ENCODE measurements at places on chromosomes 11 and 22. TPM values are rescaled to one million over a fixed set of nuclear protein-coding genes. Genes with fewer than 3 reads are reported as not detected.

Gene APOBEC3A
- not detected for total RNA-seq

Gene ISX
- not detected for total RNA-seq

Gene BATF2
- total RNA-seq = 0.18 TPM

Gene ANKK1
- total RNA-seq = 0.32 TPM

Gene CASP5
- not detected for total RNA-seq

Gene DRD4
- total RNA-seq = not detected

Gene C11orf87
- total RNA-seq = not detected

Gene BET1L
- total RNA-seq = 16.8 TPM

Gene TMPRSS5
- total RNA-seq = not detected

Gene CRYBB2
- not detected for total RNA-seq

DNA sequence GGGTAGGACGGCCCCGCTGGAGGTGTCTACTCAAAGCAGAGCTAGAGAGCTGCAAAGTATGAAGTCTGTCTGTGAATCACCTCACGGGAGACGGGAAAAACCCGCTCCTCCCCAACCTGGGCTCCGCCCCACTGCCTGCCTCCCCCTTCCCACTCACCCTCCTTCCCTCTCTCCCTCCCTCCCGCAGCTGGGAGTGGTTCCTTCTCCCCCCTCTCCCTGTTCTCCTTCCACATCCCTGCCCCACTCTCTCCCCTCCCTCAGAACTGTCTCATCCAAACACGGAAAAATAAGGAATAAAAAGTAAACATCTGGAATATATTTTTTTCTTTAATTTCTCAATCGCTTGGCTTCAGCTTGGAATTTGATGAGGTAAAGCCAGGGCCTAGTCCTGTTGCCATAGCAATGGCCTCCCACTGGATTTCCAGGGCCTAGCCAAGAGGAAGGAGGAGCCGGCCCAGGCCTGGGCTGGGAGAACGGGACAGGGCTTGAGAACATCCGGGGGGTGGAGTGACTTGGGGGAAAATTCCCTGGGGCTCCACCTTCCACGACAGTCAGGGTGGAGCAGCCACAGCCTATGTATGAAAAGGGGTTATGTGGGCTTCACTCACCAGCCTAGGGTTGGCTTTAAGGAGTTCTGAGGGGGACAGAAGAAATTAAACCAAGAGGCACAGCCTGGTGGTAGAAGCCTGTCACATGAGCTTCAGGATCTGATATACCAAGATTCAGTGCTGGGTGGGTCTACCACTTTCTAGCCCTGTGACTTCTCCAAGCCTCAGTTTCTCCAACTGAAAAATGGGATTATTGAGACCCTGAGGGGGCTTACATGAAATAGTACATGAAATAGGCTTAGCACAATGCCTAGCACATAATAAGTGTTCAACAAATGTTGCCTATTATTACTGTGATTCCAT lies 2.2 kb downstream of the TNKS1BP1 start:
- H3K36me3 ChIP-seq = peaks cover 4% of the 10 kb centered on the region
- no peak for DNase-seq
- H3K4me3 ChIP-seq = no peak overlapping the region
- H3K27ac ChIP-seq = no peak overlapping the region

DNA sequence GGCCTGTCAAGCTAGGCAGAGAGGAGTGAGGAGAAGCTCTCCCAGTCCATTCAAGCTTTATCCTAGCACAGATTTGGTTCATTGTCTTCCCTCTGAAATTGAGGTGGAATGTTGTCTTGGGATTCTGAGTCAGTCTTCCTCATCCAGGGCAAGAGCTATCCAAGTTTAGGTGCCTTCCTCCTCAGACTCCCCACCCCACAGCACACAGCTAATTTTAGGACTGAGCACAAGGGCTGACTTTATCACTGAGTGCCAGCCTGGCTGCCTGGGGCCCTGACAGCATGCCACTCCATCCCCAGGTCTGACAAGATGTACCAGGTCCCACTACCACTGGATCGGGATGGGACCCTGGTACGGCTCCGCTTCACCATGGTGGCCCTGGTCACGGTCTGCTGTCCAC lies 2.6 kb downstream of the PGAP2 start:
- H3K27ac ChIP-seq = no peak overlapping the region
- H3K4me1 ChIP-seq = peaks cover 20% of the 10 kb centered on the region
- DNase-seq = no peak
- H3K36me3 ChIP-seq = no peaks in the 10 kb centered on the region
- H3K4me3 ChIP-seq = no peak overlapping the region
- no peaks in the 10 kb centered on the region for H3K27me3 ChIP-seq

DNA sequence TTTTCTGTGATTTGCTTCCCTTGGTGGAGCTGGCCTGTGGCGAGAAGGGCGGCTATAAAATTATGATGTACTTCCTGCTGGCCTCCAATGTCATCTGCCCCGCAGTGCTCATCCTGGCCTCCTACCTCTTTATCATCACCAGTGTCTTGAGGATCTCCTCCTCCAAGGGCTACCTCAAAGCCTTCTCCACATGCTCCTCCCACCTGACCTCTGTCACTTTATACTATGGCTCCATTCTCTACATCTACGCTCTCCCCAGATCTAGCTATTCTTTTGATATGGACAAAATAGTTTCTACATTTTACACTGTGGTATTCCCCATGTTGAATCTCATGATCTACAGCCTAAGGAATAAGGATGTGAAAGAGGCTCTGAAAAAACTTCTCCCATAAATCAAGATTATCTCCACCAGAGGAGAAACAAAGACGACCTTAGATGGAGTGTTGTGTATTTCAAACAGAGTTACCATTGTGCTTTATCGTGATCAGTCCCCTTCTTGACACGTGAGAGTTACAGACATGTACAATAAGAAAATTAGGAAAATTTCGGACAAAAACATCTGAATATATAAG lies 2.1 kb downstream of the OR9G1 start:
- H3K4me3 ChIP-seq = no peak overlapping the region
- H3K27ac ChIP-seq = no peak overlapping the region
- DNase-seq = no peak
- H3K4me1 ChIP-seq = no peaks in the 10 kb centered on the region
- H3K27me3 ChIP-seq = no peaks in the 10 kb centered on the region
- no peaks in the 10 kb centered on the region for H3K36me3 ChIP-seq

GRCh38 chr11:34431979-34432378 lies 6.8 kb upstream of the CAT start:
- H3K4me3 ChIP-seq = no peak overlapping the region
- no peaks in the 10 kb centered on the region for H3K27me3 ChIP-seq
- H3K27ac ChIP-seq = no peak overlapping the region
- no peaks in the 10 kb centered on the region for H3K36me3 ChIP-seq
- DNase-seq = no peak

- H3K4me3 ChIP-seq = no peak overlapping the region
- no peaks in the 10 kb centered on the region for H3K4me1 ChIP-seq
- DNase-seq = no peak
- no peak overlapping the region for H3K27ac ChIP-seq
- H3K27me3 ChIP-seq = no peaks in the 10 kb centered on the region
Observed at GRCh38 chr11:21908211-21908610, 284.7 kb upstream of the ANO5 start.

DNA sequence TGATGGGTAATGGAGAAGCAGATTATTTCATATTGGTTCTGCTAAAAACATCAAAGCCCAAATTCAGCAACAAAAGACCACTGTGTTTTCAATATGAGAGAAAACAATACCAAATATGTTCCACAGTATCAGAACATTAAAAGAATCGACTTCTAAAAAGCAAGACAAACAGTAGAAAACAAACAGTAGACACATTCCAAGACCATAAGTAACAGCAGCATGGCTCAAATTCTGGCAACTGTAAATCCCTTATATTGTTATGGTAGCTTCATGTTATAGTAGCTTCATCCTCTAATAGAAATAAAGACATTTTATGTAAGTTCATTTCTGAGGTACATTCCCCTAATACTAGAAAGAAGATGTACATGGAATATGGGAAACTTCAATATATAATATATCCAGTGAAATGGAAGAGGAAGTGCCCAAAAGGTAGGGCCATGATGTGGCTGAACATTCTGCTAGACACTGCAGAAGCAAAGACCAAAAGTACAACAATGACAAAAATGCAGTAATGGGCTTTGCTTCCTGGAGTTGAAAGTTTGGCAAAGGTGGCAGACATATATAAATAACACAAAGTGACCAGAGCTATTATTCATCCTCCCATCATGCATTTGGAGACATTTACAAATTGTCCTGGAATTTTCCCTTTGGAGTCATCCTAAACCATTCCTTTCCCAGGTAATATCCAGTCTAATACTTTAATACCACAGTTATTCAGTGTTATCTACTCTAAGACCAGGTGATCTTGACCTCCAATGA lies 299.9 kb downstream of the DCDC1 start:
- no peaks in the 10 kb centered on the region for H3K4me1 ChIP-seq
- no peaks in the 10 kb centered on the region for H3K36me3 ChIP-seq
- H3K4me3 ChIP-seq = no peak overlapping the region
- H3K27ac ChIP-seq = no peak overlapping the region
- no peaks in the 10 kb centered on the region for H3K27me3 ChIP-seq

DNA sequence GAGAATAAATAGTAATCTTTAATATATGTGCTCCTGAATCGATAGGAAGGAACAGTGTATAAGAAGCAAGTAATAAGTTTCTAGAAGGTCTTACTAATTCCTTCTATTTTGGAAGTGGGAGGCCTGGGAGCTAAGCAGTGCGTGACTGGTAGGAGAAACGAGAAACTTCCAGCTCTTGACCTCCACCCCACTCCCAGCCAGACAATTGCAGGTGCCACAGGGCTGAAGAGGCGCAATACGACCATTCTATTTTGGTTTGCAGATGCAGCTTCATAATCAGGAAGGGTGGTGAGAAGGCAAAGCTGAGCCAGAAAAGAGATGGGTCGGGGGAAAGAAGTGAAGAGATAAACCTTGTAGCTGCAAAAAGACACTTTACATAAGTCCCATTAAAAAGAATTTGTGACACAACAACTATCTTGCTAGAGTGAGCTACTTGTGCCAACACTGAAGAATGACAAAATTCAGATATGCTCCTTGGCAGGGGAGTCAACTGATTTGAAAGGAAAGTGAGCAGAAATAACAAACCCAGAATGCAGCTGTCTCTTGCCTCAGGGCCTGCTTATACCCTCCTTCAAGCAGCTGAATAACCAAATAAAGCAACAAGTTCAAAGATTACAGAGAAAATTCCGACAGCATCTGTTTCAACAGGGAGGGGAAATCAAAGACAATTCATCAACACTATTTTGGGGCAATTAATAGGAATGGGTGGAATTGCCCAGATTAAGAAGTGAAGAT lies 35.1 kb downstream of the GRIA4 start:
- H3K27me3 ChIP-seq = no peaks in the 10 kb centered on the region
- no peak overlapping the region for H3K27ac ChIP-seq
- no peak for DNase-seq
- no peak overlapping the region for H3K4me3 ChIP-seq
- no peaks in the 10 kb centered on the region for H3K36me3 ChIP-seq

- no peaks in the 10 kb centered on the region for H3K36me3 ChIP-seq
- DNase-seq = no peak
Observed at GRCh38 chr11:10327254-10327653, 22.4 kb downstream of the ADM start.

GRCh38 chr22:17589810-17590375 lies 26.6 kb downstream of the SLC25A18 start:
- no peaks in the 10 kb centered on the region for H3K27me3 ChIP-seq
- peaks cover 6% of the 10 kb centered on the region for H3K36me3 ChIP-seq
- no peak overlapping the region for H3K4me3 ChIP-seq
- H3K4me1 ChIP-seq = peaks cover 9% of the 10 kb centered on the region
- DNase-seq = no peak

GRCh38 chr11:87137711-87138110 lies 100.0 kb downstream of the TMEM135 start:
- no peak overlapping the region for H3K27ac ChIP-seq
- H3K36me3 ChIP-seq = peaks cover 44% of the 10 kb centered on the region
- peaks cover 14% of the 10 kb centered on the region for H3K4me1 ChIP-seq
- H3K27me3 ChIP-seq = no peaks in the 10 kb centered on the region
- no peak overlapping the region for H3K4me3 ChIP-seq
- no peak for DNase-seq

DNA sequence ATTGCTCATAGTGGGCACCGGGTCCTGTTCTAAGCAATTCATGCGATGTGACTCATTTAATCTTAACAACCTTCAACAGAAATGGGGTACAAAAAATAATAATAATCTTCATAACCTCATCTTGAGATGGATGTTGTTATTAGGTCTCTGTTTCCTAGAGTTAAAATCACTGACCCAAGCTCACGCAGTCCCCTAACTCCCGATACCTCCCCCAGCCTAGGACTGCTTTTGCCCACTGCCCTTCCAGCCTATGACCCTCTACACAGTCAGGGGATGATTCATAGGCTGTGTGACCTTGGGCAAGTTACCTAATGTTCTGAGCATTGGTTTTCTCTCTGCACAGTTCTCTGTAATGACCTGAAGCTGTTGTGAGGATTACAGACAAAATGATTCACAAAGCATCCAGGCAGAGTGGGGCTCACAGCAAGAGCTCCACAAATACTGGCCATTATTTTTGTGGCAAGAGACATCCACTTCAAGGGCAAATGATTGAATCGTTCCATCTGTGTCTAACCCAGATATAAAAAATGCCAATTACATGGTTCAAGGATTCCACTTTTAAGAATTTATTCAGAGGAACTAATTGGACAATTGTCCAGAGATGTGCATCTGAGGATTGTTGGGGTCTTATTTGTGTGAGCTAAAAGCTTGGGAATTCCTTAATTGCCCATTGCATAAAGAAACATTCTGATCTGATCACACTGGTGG lies 20.0 kb downstream of the MTFP1 start:
- no peak overlapping the region for H3K4me3 ChIP-seq
- no peak overlapping the region for H3K27ac ChIP-seq
- DNase-seq = no peak
- H3K36me3 ChIP-seq = no peaks in the 10 kb centered on the region
- no peaks in the 10 kb centered on the region for H3K27me3 ChIP-seq

DNA sequence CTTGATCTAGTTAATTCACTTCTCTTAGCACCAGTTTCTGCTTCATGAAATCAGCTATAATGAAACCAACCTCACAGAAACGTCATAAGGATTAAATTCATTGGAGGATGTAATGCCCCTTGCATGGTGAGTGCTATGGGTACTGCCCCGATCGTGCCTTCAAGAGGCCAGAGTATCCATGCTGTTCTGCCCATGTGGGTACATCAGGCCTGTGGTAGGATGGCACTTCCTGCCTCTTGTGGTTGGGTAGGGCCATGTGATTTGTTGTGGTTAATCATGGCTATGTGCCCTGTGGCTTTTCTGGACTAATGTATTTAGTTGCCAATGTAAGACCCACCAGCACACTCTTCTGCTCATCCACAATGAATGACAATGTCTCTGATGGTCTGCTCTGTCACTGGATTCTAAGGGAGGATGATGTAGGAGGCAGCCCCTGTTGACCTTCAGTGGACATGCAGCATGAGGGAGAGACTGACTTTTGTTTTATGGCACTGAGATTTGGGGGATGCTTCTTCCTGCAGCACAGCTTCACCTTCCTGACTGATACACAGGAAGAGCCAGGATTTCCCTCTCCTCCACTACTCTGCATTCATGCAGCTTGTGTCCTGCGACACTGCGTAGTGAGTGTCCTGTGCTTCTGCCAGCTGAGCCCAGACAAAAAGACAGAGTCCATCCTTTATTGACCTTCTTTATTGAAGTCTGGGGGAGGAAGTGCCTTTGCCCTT lies 66.2 kb downstream of the DHCR7 start:
- H3K27ac ChIP-seq = no peak overlapping the region
- no peaks in the 10 kb centered on the region for H3K27me3 ChIP-seq
- DNase-seq = no peak
- H3K4me3 ChIP-seq = no peak overlapping the region
- H3K4me1 ChIP-seq = peaks cover 12% of the 10 kb centered on the region
- H3K36me3 ChIP-seq = no peaks in the 10 kb centered on the region

- H3K27me3 ChIP-seq = no peaks in the 10 kb centered on the region
- no peaks in the 10 kb centered on the region for H3K36me3 ChIP-seq
- no peak for DNase-seq
- H3K4me3 ChIP-seq = no peak overlapping the region
Observed at GRCh38 chr11:106717222-106717621, 301.1 kb downstream of the GUCY1A2 start.

GRCh38 chr11:68661014-68661413 lies 23.3 kb upstream of the GAL start:
- no peaks in the 10 kb centered on the region for H3K27me3 ChIP-seq
- H3K4me1 ChIP-seq = no peaks in the 10 kb centered on the region
- H3K27ac ChIP-seq = no peak overlapping the region
- H3K4me3 ChIP-seq = no peak overlapping the region
